Esophagus squamous epithelium (tissue), 5 donors: ENCODE measurements at places on chromosomes 16 and 17. TPM values are rescaled to one million over a fixed set of nuclear protein-coding genes. Genes with fewer than 3 reads are reported as not detected.

- no peak for DNase-seq
Observed at GRCh38 chr17:44530896-44531418, 26.3 kb upstream of the FZD2 start.

- DNase-seq, result no peak
Observed at GRCh38 chr17:34378664-34379101, 15.7 kb upstream of the CCL1 start.

DNA sequence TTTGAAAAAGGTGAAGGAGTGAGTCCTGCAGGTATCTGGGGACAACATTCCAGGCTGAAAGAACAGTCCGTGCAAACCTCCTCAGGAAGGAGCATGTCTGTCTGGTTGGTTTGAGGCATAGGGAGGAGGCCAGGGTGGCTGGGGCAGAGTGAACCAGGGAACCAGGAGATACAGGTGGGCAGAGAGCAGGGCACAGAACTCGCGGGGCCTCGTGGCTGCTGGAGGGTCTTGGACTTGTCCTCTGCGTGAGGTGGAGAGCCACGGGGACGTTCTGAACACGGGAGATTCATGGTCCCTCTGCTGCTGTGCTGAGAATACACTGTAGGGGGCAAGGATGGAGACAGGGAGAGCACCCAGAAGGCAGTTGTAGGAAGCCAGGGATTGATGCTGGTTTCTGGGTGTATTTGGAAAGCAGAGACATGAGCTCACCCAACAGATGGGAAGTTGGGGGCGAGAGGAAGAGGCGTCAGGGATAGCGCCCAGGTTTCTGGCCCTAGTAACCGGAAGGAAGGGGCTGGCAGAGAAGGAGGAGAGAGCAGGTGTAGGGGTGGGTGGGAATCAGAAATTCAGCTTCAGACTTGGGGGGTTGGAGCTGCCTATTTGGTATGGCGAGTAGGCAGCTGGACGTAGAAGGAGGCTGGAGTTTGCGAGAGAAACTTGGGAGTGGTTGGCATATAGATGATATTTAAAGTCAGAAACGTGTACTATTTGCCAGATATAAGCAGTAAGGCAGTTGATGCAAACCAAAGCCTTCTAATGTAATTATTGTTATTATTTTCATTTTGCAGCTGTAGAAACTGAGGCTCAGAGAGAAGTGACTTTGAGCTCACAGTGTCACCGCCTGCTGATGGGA lies at the start of gene CCL17:
Gene CCL17, plus strand, starts transcription at position 803 of the 853 bp plus-strand sequence. CDS start 9,166 bp downstream, outside the sequence.
- no peak for DNase-seq

GRCh38 chr17:76357597-76358158 lies 4.0 kb upstream of the PRPSAP1 start:
- DNase-seq, result no peak

- DNase-seq, result no peak
Observed at GRCh38 chr17:49473900-49474751, 21.0 kb upstream of the NGFR start.

- no peak for DNase-seq
Observed at GRCh38 chr16:83733301-83733700, 74.5 kb upstream of the HSBP1 start.

GRCh38 chr16:4257646-4258556 lies 14.9 kb downstream of the TFAP4 start:
- DNase-seq, result no peak

DNA sequence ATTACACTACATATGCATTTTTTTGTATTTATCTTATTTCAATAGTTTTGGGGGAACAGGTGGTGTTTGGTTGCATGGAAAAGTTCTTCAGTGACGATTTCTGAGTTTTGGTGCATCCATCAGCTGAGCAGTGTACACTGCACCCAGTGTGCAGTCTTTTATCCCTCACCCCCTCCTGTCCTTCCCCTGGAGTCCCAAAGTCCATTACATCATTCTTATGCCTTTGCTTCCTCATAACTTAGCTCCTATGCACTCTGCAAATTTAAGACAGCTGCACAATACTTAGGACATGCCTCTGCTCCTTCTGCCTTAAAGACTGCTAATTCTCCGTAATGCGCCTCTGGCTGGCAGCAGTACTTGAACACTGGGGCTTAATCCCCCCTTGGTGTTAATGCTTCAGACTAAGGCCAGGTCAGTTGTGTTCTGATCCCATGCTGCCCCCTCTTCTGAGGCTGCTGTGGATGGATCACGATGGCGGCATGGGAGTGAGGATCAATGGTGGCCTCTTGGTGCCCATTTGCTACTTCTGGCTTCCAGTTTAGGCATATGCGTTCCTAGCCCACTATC lies 146.2 kb downstream of the PARN start:
- no peak for DNase-seq

DNA sequence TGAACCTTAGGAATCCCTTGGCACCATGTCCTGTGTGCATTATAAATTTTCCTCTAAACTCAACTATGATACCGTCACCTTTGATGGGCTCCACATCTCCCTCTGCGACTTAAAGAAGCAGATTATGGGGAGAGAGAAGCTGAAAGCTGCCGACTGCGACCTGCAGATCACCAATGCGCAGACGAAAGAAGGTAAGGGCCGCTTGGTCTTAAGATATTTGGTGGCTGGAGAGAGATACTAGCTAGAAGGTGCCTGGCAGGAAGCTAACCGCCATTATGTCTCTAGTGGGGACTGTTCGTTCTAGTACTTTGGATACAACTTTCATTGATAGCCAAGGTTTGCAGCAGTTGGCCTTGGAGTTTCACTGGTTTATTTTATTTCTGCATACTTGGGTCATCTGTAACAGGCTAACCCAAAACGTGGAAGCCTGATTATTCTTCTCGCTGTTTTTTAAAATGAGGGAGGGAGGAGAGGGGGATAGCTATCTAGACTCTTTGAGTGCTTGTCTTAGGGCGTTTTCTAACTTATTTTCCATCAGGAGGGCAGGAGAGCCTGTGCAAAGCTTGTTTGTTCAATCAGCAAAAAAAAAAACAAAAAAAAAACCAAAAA lies 1.3 kb downstream of the RBBP6 start:
- DNase-seq, result no peak

DNA sequence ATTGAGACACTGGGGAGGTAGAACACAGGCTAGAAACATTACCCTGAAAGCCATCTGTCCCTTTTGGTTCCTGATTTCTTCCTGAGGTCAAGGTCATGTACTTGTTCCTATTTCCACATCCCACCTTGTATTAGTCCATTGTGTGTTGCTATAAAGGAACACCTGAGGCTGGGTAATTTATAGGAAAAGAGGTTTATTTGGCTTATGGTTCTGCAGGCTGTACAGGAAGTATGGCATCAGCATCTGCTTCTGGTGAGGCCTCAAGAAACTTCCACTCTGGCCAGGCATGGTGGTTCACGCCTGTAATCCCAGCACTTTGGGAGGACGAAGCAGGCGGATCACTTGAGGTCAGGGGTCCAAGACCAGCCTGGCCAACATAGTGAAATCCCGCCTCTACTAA lies 7.4 kb upstream of the MED9 start:
- DNase-seq, result no peak

DNA sequence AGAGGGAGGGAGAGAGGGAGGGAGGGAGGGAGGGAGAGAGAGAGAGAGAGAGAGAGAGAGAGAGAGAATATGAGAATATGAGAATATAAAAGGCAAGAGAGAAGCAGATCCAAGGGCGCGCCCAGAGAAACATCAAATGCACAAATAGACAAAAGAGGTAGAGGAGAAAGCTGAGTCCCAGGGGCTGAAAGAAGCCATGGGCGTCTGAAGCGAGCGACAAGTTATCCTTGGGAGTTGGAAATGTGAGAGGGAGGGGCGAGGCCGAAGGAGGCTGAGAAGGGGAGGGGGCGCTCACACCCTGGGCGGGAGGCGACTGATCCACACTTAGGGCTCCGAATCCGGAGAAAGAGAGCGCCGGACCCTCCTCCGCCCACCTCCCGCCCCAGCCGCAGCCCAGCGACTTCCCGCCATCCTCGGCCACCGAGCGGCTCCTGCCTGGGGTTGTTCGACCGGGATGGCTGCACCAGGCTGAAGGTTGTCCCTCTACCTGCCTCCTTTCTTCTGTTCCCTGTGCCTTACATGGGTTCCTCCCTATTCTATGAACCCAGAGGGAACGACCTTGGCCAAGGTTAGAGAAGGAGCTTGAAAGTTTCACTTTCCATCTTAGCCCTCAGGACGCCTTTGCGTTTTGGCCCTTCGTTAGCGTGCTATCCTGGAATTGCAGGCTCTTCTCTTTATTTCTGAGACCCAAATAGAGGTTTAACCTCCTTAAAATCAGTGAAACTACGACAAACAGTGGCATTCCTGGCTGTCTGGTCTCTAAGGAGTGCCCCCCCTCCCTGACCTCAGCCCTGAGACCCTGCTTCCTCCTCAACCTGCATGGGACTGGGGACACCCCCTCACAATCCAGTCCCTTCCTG lies 21.2 kb upstream of the HOXB9 start:
- no peak for DNase-seq

- DNase-seq, result no peak
Observed at GRCh38 chr17:1145311-1145986, 34.3 kb downstream of the ABR start.

DNA sequence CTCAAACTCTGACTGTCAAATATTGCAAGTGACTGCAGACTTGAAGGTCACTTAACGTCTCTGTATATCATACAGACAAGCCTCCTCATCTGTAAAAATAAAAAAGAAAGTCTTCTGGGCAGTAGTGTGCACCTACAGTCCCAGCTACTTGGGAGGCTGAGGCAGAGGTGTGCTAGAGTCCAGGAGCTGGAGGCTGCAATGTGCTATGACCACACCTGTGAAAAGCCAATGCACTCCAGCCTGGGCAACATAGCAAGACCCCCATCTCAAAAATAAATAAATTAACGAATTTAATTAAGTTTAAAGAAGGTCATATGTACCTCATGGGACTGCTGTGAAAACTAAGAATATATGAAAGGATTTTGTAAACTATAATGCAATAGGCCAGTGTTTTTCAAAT lies 35.0 kb upstream of the C17orf78 start:
- DNase-seq, result no peak

GRCh38 chr16:54437921-54438320 lies 151.3 kb upstream of the IRX3 start:
- DNase-seq, result no peak

DNA sequence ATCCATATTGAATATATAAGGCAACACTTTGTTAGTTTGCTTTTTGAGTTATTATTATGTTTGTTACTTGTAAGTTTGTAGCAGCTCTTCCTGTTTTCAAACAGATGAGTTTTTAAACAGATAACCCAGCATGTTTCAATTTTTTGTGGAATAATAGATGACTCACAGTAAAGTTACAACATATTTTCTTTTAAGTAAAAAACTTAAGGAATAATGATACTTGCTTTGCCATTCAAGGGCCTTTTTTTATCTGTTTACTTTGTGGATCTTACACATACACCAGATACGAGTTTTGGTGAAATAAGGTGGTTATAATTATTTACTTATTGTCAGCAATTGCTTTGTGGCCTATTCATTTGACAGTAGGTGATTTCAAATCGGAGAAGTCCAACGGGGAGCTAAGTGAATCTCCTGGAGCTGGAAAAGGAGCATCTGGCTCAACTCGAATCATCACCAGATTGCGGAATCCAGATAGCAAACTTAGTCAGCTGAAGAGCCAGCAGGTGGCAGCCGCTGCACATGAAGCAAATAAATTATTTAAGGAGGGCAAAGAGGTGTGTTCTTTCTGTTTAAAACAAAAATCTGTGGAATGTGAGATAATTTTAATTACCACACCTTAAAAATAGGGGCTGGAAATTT lies 66.3 kb downstream of the BPTF start:
- no peak for DNase-seq

GRCh38 chr17:5501685-5502084 lies 15.3 kb downstream of the MIS12 start:
- DNase-seq, result no peak

GRCh38 chr17:61291451-61292285 lies 108.0 kb upstream of the TBX2 start:
- DNase-seq, result no peak

- no peak for DNase-seq
Observed at GRCh38 chr17:81365148-81365600, 30.1 kb upstream of the BAHCC1 start.

DNA sequence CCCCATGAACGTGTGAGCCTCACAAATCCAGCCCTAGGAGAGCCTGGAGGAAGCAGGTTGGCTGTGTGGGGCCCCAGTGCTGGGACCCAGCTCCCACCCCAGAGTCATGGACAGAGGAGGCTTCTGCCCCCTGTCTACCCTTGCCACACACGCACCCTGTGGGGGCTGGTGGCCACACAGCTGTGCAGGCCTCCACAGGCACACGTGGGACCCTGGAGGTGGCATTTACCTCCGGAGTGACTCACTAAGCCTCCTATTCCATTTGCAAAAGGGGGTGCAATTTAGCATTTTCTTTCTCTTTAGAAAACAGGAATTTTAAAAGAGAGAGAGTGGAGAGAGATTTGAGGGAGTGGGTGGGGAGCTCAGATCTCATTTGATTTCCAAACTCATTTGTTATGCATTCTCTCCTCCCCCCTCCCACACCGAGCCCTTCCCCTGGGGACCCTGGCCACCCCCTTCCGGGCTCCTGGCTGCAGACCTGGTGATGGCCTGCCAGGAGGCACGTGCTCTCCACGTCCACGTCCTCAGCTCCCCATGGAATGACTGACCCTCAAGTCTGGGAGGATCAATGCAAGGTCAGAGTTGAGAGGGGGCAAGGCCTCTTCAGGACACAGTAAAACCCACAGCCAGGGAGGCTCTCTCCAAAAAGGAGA lies 6.8 kb downstream of the PITPNM3 start:
- no peak for DNase-seq

- DNase-seq, result no peak
Observed at GRCh38 chr16:1525871-1526607, 7.4 kb upstream of the TMEM204 start.

DNA sequence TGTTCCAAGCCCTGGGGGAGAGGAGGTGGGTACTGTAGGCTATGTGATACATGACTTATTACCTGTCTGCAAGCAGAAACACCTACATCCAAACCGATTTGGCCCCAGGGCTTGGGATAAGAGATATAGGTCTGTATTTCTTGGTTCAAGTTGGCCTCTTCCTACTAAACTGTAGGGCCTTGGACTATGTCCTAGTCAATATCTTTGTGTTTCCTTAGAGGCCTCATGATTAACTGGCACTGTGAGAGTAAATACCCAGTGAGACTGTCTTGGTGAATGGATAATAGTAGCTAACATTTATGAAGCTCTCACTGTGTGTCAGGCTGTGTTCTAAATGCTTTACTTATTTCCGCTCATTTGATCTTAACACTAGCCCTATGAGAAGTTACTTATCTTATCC lies 70.0 kb downstream of the MSI2 start:
- no peak for DNase-seq

- no peak for DNase-seq
Observed at GRCh38 chr16:49478107-49478506, 104.5 kb downstream of the C16orf78 start.

TBC1D3E gene
- total RNA-seq, result not detected

KRT32 gene
- total RNA-seq, result 4.2 TPM

TCAP gene
- total RNA-seq, result 0.11 TPM

METTL9 gene
- total RNA-seq, result 116 TPM

EVI2B gene
- total RNA-seq, result 13.4 TPM

WWOX gene
- total RNA-seq, result 26.3 TPM

PSMB10 gene
- total RNA-seq, result 24.8 TPM

YBX2 gene
- total RNA-seq, result 0.44 TPM

KRT24 gene
- total RNA-seq, result 5.5 TPM

LGALS9C gene
- 52.9 TPM for total RNA-seq

SMPD3 gene
- 1.5 TPM for total RNA-seq
